ENCODE measurements at places on chromosomes 11 and 22. TPM values are rescaled to one million over a fixed set of nuclear protein-coding genes. Genes with fewer than 3 reads are reported as not detected.

The PRODH gene
- 0.06 TPM for total RNA-seq

The NAALADL1 gene
- total RNA-seq = 6.3 TPM

The RFPL3 gene
- total RNA-seq = not detected

The SLC37A2 gene
- 0.60 TPM for total RNA-seq
